Large intestine (tissue), 12 donors: ENCODE measurements at places on chromosomes 4 and X. TPM values are rescaled to one million over a fixed set of nuclear protein-coding genes. Genes with fewer than 3 reads are reported as not detected.

Gene SLC49A3
- polyA plus RNA-seq, result 4.6 TPM

Gene MTMR8
- polyA plus RNA-seq, result 2.1 TPM

Gene MMRN1
- polyA plus RNA-seq, result 22.4 TPM

Gene HERC6
- polyA plus RNA-seq, result 10.8 TPM

Gene WFS1
- polyA plus RNA-seq, result 32.4 TPM
